ENCODE measurements at places on chromosomes 3 and 15. TPM values are rescaled to one million over a fixed set of nuclear protein-coding genes. Genes with fewer than 3 reads are reported as not detected.
A peak's percentile ranks its signal among the peaks of the same experiment; 100 is the strongest.

A4GNT gene
- total RNA-seq = not detected

GOLGA8S gene
- 0.68 TPM for total RNA-seq

DNA sequence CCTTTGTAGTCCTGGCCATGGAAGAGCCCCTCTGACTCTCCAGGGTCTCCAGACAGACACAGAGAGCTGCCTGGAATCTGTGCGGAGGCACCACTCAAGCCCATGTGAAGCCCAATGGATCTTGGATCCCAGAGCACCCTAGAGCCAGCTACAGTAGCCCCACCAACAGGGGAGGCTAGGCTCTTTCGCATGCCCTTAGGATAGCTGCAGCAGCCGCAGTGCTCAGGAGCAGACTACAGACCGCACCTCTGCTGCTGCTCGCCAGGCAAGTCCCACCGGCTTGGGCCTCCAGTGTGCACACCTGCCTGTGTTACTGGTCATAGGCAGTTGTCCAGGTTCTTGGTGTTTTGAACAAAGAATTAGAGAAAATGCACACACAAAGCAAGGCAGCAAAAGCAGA lies 131.6 kb downstream of the SPATA16 start:
- H3K36me3 ChIP-seq = no peaks in the 10 kb centered on the region
- H3K4me3 ChIP-seq = no peak overlapping the region
- H3K4me1 ChIP-seq = no peaks in the 10 kb centered on the region
- no peak overlapping the region for H3K27ac ChIP-seq
- DNase-seq = peak; percentile 65

RBM15B gene
- total RNA-seq = 19.7 TPM

SIDT1 gene
- 53.7 TPM for total RNA-seq

DNA sequence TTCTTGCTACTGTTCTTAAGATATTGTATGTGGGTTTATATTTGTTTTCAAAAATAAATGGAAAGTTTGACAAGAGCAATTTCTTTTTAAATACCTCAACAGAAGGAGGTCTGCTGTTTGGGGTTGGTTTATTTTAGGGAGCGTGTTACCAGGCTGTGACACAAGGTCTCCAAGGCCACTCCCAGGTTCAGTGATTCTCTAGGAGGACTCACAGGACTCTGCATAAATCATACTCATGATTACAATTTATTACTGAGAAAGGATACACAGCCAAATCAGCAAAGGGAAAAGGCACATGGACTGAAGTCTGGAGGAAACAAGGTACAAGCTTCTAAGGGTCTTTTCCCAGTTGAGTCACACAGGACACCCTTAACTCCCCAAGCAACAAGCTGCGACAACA lies 18.8 kb upstream of the MFSD1 start:
- no peak for DNase-seq
- H3K27ac ChIP-seq = no peak overlapping the region
- no peaks in the 10 kb centered on the region for H3K27me3 ChIP-seq
- H3K36me3 ChIP-seq = no peaks in the 10 kb centered on the region

SEMA3F gene
- 205 TPM for total RNA-seq

DNA sequence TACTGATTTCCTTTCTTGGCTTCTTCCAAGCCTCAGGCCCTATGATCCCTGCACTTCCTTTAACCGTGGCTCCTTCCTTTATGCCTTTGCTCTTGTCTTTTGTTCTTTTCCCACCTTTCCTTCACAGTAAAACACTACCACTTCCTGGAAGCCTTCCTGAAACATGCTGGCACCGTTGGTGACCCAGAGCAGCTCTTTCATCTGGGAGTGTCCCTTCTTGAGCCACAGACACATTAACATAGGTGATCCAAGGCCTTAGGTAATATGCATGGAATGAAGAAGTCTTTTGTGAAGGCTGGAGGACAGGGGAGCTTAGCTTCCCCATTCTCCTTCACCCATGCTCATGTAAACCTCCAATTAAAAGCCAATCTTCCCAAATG lies 39.4 kb downstream of the AMOTL2 start:
- no peaks in the 10 kb centered on the region for H3K27me3 ChIP-seq
- no peaks in the 10 kb centered on the region for H3K36me3 ChIP-seq
- no peak for DNase-seq

- DNase-seq = no peak
- no peak overlapping the region for H3K4me3 ChIP-seq
- no peaks in the 10 kb centered on the region for H3K4me1 ChIP-seq
- H3K36me3 ChIP-seq = no peaks in the 10 kb centered on the region
- H3K27ac ChIP-seq = no peak overlapping the region
Measured at GRCh38 chr3:146037697-146038096, 123.3 kb downstream of the PLOD2 start.

PLA2G4D gene
- not detected for total RNA-seq

- H3K27me3 ChIP-seq = no peaks in the 10 kb centered on the region
- no peak overlapping the region for H3K27ac ChIP-seq
- no peaks in the 10 kb centered on the region for H3K36me3 ChIP-seq
- H3K4me3 ChIP-seq = no peak overlapping the region
Measured at GRCh38 chr15:97479957-97480356, 480.5 kb upstream of the ARRDC4 start.

DNA sequence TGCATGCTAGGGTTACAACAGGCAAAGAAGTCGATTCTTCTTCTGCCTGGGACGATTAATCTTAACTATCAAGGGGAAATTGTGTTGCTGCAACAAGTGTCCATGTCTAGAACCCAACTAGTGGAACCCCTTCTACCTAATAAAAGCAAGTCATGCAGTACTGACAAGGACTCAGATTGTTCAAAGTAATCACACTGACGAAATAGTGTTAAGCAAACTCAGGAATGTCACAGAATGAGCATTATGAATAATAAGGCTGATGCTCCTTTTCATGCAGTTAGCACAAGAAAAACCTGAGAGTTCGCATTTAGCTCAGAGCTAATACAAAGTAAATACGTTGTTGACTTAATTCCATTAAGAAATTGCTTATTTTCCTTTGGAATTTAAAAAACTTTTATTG lies 47.5 kb upstream of the TRIM42 start:
- H3K4me1 ChIP-seq = no peaks in the 10 kb centered on the region
- H3K27ac ChIP-seq = no peak overlapping the region
- H3K36me3 ChIP-seq = no peaks in the 10 kb centered on the region
- H3K4me3 ChIP-seq = no peak overlapping the region
- no peak for DNase-seq
- no peaks in the 10 kb centered on the region for H3K27me3 ChIP-seq

IGSF10 gene
- total RNA-seq = 1.8 TPM

GRCh38 chr15:94122516-94122915 lies 108.8 kb upstream of the MCTP2 start:
- DNase-seq = no peak
- H3K27ac ChIP-seq = no peak overlapping the region
- H3K4me1 ChIP-seq = peaks cover 4% of the 10 kb centered on the region
- no peaks in the 10 kb centered on the region for H3K36me3 ChIP-seq
- H3K4me3 ChIP-seq = no peak overlapping the region
- no peaks in the 10 kb centered on the region for H3K27me3 ChIP-seq

- no peak overlapping the region for H3K27ac ChIP-seq
- no peak overlapping the region for H3K4me3 ChIP-seq
- no peak for DNase-seq
- no peaks in the 10 kb centered on the region for H3K4me1 ChIP-seq
- no peaks in the 10 kb centered on the region for H3K27me3 ChIP-seq
Measured at GRCh38 chr3:140103986-140104645, 169.1 kb downstream of the CLSTN2 start.

DNA sequence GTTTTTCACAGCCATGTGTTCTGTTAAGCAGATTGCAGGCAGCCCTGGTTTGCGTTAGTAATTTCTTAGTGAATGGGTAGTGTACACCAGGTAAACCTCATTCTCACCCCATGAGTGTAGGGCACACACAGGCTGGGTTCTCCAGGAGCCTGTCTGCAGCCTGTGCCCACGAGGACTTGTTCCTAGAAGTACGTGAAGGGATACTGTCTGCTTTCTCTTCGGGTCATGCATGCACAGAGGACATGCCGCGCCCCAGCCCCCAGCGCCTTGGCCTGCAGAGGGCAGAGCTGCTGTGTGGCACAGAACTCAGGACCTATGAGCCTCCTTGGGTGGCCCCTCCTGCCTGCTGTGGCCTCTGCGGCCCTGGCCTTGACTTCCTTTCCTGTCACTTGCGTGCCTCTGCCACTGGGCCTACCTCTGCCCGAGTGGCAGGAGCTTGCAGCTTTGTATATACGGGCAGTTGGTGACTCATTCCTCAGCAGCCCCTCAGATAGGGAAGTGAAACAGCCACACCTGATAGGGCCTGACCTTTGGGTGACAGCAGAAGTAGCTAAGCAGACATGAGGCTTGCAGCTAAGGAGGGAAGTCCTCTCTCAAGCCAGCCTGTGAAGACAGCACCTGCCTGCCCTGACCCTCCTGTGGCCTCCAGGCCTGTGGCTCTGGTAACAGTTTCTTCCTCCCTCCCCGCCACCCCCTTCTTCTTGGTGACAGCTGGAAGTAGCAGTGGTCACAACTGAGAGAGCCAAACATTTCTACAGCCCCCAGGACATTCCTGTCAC lies 19.5 kb downstream of the PPCDC start:
- peaks cover 85% of the 10 kb centered on the region for H3K4me1 ChIP-seq
- peaks cover 10% of the 10 kb centered on the region for H3K36me3 ChIP-seq
- no peaks in the 10 kb centered on the region for H3K27me3 ChIP-seq
- DNase-seq = peak; percentile 99
- H3K27ac ChIP-seq = peak overlapping the region; percentile 72
- H3K4me3 ChIP-seq = no peak overlapping the region

FOXP1 gene
- total RNA-seq = 168 TPM

DNA sequence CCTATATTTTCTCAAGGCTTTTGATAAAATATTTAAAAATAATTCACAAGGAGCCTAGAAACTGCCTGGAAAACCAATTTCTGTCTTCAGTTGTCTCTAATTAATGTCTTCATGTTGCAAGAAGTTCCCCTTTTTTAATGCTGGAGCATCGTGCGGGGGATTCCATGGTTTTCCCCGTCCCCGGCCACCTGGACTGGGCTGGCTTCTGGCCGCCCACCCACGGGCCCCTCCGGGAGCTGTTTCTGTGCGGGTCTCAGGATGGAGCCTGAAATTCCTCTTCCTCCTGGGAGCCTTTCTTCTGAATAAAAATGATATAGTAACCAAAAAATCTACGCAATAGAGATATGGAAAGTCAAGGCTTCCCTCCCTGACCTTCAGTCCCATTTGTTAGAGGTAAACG lies 8.1 kb upstream of the LRRK1 start:
- H3K4me3 ChIP-seq = no peak overlapping the region
- no peak for DNase-seq
- H3K4me1 ChIP-seq = no peaks in the 10 kb centered on the region
- H3K27ac ChIP-seq = no peak overlapping the region

DNA sequence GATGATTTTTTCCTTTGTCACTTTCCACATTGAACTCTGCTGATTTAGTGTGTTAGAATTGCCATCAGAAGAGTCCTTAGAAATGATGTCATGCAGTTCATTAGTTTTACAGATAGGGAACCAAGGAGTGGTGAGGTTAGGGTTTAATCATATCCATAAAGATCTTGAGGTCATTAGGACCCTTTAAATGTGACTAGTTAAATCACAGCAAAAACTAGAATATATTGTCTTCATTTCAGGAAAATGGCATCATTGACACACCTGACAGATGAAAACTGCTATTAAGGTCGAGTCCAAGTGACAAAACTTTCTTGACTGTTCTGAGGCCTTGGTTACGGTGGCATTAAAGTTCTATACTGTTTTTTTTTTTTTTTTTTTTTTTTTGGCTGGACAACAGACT lies 50.5 kb downstream of the MBNL1 start:
- no peaks in the 10 kb centered on the region for H3K36me3 ChIP-seq
- H3K27me3 ChIP-seq = no peaks in the 10 kb centered on the region
- DNase-seq = no peak
- peaks cover 64% of the 10 kb centered on the region for H3K4me1 ChIP-seq

DNA sequence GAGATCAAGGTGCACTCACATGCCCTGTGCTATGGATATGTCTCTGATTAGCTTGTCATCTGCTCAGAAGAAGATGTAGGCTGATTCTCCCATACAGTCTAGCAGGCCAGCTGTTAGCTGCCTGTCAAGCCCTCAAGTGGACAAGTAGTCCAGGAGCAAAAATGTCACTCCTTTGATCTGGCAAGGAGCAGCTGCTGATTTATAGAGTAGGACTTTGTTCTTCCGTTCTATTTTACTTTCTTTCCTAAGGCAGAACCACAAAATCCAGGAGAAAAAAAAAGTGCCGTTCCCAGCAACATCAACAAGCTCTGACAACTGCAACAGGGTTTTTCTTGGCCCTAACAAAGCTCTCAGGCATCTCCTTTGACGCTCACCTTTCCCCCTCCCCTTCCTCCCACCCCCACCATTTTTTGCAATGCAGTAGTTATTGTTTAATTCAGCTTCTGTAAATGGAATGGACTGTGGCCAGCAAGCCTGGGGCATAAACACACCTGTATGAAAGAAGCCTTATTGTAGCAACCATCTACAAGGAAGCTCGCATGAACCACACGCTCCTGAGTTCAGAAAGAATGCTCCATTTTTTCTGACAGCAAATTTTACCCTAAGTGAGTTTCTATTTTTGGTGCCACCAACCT lies 196.3 kb downstream of the MEIS2 start:
- no peak overlapping the region for H3K27ac ChIP-seq
- H3K36me3 ChIP-seq = no peaks in the 10 kb centered on the region
- DNase-seq = no peak
- H3K27me3 ChIP-seq = no peaks in the 10 kb centered on the region
- H3K4me3 ChIP-seq = no peak overlapping the region

STXBP5L gene
- not detected for total RNA-seq
